ENCODE measurements at places on chromosomes 11 and 22.

GRCh38 chr11:95465887-95466286, 234.9 kb upstream of the SESN3 start:
- no peak for DNase-seq

- DNase-seq = peak; percentile 76
Measured at GRCh38 chr11:11036848-11037732, 179.2 kb upstream of the ZBED5 start.

DNA sequence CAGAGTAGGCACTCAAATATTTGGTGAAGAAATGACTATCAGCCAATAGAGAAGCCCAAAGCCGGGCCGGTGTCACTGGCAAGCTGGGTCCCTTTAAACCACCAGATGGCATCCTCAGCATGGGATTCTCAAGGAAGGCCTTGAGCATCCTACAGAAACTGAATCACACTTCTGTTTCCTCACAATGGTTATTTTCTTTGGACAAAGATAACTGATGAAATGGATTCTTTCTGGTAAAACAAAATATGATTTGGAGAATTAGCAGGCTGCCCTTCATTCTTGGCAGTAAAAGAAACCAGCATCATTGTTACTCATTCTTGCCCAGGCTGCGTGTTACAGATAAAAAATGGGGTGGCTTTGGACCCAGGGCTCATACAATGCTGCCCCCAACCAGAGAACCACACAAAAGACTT, 30.3 kb upstream of the ASPHD2 start:
- DNase-seq = no peak

DNA sequence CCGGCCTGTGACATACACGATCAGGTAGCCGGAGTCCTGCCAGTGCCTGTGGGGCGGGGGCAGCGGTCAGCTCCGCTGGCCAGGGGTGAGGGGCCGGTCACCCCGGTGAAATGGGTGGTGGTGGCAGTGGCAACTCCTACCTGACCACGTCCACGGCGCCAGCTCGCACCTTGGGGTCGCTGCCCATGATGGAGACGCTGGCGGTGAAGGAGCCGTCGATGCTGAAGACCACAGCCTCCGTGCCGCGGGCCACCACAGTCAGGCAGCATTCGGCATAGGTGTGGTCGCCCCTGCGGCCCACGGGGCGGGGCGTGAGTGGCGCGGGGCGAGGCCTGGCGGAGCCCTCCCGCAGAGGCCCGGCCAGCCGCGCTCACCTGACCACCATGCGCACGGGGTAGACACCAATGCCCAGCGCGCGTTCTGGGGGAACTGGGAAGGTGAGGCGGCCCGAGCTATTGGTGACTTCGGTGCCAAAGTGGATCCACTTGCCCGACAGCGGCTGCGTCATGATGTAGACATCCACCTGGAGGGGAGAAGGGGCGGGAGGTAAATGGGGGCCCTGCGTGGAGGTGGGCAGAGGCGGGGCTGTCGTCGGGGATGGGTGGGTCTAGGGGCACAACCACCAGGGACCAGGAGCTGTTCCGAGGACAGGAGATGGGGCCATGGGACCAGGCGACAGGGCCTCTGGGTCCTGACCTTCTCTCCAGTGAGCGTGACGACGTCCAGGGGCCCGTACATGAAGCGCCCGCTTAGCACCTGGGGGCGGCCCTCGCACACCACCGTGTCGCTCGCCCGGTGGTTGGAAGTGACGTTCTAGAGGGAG, 10.9 kb downstream of the AIP start:
- no peak for DNase-seq

- DNase-seq = no peak
Measured at GRCh38 chr11:118223570-118223969, 1.2 kb downstream of the JAML start.

- DNase-seq = no peak
Measured at GRCh38 chr11:90558328-90558865, 335.5 kb upstream of the CHORDC1 start.

GRCh38 chr11:35112056-35112845, 26.7 kb upstream of the CD44 start:
- DNase-seq = no peak

DNA sequence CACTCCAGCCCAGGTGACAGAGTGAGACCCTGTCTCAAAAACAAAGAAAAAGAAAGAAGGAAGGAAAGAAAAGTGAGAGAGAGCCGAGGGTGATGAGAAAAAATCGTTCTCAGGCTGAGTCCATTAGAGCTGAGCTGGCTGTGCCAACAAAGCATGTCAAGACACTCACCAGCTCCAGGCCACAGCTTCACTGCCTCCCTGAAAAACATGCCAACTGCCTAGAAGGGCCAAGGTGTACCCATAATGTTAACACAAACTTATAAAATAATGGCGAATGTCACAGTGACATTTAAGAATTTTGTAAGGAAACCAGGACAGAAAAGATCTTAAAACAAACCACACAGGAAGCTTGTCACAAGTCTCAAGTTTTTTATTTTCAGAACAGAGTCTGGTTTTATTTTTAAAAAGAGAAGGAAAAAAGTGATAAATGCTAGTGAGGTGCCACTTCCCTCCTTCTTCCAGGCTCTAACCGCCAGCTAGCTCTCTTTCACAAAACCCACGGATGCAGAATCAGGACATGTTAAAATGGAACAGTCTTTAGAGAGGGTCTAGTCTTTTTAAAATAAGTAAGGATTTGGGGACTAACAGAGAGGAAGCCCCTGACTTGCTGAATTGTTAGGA, 5.1 kb downstream of the TMEM121B start:
- DNase-seq = no peak

- DNase-seq = no peak
Measured at GRCh38 chr11:22903782-22904181, 43.5 kb upstream of the CCDC179 start.

- DNase-seq = no peak
Measured at GRCh38 chr11:107494055-107494454, 36.4 kb upstream of the CWF19L2 start.

DNA sequence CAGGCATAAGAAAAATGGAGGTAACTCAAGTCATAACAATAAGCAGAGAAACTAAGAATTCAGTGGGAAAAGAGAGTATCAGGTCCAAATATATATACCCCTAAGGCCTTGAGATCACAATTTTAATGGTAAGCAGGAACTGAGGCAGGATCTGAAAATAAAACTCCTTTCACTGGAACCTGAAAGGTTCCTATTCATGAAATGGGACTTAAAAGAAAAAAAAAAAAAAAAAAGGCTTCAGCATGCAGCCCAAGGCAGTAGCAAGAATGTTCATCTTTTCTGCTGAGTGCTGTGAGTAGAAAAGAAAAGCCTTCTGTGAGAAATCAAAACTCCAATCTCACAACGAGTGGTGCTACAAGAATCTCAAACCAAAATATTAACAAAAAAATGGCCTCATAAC, 75.3 kb downstream of the DLG2 start:
- no peak for DNase-seq

GRCh38 chr11:47864901-47865300, 16.8 kb upstream of the NUP160 start:
- DNase-seq = no peak

GRCh38 chr11:128625326-128625725, 38.0 kb upstream of the ETS1 start:
- DNase-seq = no peak

DNA sequence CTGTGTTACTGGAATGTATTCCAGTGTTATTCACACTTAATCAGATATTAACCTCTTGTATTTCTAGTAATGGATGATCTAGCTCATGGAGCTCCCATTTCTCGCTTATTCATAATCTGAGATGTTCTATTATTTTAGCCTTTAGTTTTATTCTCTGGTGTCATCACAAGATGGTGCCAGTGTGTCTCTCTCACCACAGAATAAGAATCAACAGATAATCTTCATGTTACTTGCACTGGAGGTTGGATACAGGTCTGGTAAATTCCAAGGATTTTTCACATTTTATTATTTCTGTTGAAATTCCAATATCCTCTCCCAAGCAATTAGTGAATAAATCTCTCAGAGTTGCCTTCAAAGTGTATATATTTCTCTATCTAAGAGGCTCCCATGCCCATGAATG, 74.6 kb downstream of the CASP12 start:
- peak; percentile 12 for DNase-seq

- no peak for DNase-seq
Measured at GRCh38 chr11:19931141-19931770, 218.6 kb downstream of the NAV2 start.

DNA sequence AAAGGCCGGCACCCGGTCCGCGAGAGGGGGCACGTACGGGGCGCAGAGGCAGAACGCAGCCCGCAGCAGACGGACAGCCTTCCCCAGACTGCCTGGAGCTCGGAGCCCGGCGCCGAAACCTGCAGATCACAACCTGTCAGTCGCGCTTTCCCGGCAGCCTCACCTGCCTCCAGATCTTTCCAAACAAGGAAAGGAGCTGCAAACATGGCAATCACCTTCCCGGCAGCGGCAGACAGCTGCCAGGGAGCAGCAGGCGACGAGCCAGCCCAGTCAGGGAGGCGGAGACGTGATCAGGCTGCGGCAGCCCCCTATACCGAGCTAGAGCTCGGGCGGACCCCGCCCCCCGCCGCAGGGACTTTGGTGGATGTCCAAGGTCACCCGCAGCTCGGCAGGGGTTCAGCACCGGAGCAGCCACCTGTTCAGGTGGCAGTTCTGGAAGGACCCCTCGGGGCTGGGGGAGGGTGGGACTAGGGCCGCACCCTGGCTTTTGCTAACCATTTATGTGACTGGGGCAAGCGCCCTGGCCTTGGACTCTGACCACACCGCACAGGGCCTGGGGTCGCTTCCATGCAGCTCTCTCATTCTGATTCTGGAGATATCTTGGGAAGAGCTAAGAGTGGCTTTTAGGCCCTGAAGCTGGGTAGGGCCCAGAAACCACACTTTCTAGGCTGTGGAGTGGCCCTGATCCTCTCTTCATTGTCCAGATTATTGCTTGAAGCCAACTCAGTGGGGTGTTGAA, 143.8 kb downstream of the NECTIN1 start:
- no peak for DNase-seq

GRCh38 chr11:70522309-70522592, 123.9 kb downstream of the CTTN start:
- DNase-seq = no peak

DNA sequence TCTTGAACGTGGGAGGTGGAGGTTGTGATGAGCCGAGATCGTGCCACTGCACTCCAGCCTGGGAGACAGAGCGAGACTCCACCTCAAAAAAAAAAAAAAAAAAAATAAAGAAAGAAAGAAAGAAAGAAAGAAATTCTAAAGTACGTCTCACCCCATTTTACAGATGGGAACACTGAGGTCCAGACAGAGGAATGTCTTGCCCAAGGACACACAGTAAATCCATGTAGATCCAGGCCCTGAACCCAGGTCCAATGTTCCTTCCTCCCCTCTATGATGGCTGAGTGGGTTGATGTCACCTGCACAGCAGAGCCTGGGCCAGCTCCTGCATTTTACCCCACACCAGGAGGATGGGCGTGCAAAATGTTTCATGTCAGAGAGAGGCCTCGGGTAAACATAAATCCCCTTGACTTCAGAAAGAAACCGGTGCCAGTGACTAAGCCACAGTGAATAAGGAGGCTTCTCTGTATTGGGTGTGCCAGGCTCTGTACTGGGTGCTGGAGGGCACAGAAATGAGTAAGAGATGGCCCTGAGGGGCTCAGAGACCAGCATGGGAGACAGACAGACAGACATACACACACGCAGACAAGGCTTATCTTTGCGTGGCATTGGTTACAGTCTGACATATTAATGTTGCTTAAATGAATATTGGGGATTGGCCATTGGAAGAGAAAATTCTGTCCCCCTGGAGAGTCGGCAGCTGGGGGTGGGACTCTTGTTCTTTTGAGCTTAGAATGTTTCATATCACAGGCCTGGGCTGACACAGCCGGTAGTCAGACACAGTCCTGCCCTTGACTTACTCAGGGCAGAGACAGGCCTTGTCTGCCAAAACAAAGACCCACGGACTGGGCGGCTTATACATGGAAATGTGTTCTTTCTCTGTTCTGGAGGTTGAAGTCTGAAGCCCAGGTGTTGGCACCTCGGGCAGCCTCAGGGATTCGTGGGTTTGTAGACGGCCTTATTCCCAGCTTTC, 105.4 kb downstream of the MIAT start:
- DNase-seq = no peak

DNA sequence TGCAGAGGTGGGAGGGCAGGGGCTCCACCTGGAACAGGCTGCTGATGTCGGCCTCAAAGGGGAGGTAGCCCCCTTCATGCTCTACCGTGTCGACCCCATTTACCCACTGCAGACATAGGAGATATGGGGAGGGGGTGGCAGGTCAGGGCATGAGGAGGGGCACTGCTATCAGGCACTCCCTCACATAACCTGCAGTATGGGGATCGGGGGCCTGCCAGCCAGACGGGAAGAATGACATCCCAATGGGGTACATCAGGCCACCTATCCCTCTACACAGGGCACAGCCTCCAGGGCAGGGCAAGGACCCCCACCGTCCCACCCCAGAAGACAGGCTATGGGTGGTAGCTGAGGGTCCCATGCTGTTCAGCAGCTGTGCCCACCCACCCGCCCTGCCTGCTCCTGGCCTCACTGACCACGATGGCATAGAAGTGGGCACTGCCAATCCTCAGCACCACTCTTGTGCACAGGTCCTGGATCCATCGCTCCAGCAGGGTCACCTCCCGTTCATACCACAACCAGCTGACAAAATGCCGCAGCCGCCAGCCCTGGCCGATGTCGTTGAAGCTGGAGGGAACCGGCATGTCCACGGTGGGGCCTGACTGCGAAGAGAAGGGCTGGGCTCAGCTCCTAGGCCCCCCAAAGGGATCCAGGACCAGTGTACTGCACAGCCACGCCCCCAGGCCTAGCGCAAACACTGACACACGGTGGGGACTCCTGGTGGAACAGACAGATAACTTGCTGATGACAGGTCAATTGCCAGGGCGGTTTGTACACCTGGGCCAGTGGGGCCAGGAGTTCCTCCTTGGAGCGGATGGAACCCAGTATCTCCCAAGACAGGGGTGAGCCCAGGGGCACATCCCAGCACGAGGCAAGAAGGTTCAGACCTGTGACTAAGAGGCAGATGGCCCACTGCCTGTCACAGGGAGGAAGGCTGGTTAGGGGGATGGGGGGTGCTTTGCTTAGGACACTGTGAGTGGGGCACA, 24.1 kb downstream of the RGL4 start:
- no peak for DNase-seq

DNA sequence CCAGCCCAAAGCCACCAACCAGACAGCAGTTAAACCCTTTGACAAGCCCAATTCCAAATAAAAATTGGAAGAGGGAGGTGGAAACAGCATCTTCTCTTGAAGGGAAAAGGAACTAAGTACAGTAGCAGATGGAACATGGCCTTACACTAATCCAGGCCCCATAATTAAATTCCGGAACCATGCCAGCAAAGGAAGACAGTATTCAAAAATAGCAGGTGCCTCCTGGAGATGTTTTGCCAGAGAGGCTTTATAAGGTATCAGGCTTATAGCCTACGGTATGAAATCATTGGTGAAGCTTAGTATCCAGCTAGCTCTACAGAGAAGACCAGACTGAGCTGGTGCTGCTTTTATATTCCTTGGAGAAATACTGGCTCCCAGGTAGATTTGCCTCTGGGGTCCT, 344.1 kb upstream of the API5 start:
- DNase-seq = no peak

GRCh38 chr11:16669799-16670415, 68.5 kb upstream of the C11orf58 start:
- DNase-seq = no peak

GRCh38 chr11:64252003-64252872, 908 bp downstream of the PLCB3 start:
- no peak for DNase-seq
